ENCODE measurements at places on chromosomes 11 and 22.

GRCh38 chr11:105609341-105609781 is 512 bp upstream of the GRIA4 start:
- DNase-seq, result no peak

GRCh38 chr22:29116397-29117123 is 43.7 kb downstream of the KREMEN1 start:
- DNase-seq, result no peak

GRCh38 chr11:76282811-76283595 is 76.7 kb upstream of the WNT11 start:
- no peak for DNase-seq

- no peak for DNase-seq
Observed at GRCh38 chr11:45922425-45923082, at the start of gene LARGE2. Gene LARGE2 (plus strand): TSS chr11:45922656. CDS start chr11:45922883, 227 bp downstream.

GRCh38 chr11:2311353-2312133 is 9.7 kb downstream of the TSPAN32 start:
- no peak for DNase-seq

DNA sequence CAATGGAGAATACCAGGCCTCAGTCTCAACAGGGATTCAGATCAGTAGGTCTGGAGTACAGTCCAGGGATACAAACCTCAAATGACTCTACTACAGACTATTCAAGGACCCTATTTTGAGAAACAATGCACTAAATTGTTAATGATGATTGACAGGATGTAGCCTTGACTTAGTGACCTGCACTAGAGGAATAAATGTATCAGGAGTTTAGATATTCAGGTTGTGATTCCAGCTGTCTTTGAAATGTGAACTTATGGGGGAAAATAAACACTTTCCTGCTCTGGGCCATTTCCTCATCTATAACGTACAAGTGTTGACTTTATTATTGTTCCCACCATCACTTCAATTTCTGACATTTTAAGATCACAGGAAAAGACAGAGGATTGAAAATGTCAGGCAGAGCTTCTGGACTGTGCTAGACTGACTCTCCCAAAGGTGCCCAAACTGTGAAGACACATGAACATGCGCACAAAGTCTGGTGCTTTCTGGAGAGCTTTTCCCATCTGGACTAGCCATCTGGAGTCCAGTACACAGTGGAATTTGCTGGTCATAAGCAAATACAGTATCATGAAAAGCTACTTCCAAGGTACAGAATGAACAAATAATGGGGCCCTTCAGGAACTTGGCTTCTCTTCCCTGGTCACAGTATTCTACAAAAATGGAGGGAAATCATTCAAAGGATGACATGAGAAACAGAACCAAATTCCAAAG is 110.4 kb downstream of the USP35 start:
- DNase-seq, result no peak

Data from esophagus squamous epithelium (tissue), 5 donors.